ENCODE measurements at places on chromosomes 12 and 14.

GRCh38 chr12:55743406-55744339, 751 bp downstream of the GDF11 start:
- no peak for DNase-seq

GRCh38 chr12:105696-106095, 39.1 kb downstream of the IQSEC3 start:
- no peak for DNase-seq

DNA sequence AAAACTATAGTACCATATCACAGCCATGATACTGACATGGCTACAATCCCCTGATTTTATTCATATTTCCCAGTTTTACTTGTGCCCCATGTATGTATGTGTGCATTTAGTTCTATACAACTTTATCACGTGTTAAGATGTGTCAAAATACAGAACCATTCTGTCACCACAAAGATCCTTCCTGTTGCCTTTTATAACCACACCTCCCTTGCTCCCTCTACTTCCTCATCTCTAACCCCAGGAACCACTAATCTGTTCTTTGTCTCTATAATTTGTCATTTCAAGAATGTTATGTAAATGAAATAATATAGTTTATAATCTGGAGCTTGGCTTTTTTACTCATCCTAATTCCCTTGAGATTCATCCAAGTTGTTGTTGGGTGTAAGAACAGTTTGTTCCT, 358.4 kb downstream of the DPF3 start:
- no peak for DNase-seq

- no peak for DNase-seq
Observed at GRCh38 chr14:60643463-60644314, 5.6 kb downstream of the SIX1 start.

DNA sequence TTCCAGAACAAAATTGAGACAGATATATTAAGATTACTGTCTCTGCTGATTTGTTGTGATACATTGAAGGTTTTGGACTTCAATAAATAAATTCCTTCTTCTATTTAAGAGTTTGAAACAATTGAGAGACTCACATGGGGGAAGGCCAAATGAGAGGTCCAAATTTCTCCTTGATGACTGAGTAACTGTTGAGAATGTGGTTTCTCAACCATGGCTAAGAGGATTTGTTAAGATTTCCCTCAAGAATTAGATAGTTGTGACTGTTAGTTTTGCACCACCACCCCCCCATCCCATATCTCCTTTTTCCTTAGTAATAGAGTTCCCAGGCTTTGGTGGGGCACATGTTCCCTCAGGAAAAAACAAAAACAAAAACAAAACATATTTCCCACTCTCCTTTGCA, 47.7 kb upstream of the IGF1 start:
- DNase-seq: no peak

- DNase-seq: no peak
Observed at GRCh38 chr14:64680714-64681065, 23.5 kb upstream of the PLEKHG3 start.

DNA sequence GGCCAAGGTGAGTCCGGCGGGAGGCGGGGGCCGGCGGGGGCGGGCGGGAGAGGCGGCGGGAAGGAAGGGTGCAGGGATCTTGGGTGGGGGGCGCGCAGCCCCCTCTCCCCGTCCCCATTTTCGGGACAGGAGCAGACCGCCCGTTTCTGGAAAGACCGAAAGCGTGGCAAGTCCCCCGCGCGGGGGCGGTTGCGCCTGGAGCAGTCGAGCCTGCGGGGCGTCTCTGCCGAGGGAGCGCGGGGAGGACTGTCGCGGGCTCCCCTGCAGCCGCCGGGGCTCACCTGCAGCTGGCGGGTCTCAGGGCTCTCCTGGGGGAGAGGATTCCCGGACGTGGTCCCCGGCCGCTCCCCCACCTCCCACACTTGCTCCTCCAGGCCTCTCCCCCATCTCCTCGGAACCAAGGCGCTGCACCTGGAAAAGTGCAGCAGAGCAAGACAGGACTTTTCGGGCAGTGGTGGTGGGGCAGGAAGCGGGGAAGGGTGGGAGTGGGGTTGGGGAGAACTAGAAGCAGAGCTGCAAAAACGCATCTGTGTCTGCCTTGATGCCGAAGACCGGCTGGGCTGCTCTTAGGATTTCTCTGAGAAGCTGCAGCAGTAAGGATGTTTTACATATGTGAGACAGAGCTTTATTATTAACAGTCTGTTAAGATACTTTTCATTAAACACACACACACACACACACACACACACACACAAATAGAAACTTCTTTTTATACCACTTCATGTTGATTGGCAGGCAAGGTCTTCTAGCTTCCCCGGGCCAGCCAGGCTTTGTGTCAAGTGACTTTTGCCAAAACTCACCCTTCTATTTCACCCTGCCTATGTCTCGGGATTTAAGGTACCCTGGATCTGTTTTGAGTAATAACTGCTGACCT, 677 bp downstream of the C12orf75 start:
- no peak for DNase-seq

- no peak for DNase-seq
Observed at GRCh38 chr12:53065470-53065869, 13.7 kb downstream of the SPRYD3 start.

DNA sequence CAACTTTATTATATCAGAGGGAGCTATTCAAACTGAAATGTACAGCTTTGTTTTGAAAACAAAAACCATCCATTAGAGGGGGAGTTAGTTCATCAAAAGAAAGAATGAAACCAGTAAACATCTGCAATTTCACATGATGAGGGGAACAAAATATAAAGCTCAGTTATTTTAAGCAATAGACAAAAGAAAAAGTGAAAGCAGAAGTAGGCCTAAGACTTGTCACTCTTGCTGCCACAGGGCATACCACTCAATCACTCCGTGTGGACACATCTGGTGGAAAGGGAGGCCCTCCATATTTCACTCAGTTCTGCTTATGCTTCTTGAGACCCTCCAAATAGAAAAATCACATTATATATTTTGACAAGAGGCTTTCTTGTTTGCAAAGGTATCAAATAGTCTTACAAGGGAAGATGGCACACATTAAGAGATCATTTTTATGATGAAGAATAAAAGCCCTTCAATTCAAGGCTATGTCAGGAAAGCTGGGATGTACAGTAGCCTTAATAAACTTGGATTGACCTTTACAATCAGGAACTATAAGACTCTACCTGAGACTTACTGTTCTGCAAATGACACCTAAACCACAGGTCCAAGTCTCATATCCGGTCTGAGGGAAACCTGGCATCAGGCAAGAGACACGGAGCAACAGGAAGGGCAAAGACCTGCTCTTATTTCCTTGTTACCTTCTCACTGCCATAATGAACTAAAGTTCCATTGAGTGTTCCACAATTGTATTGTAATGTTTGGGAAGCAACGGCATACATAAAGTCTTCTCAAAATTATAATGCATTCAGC, 222.5 kb upstream of the GRIP1 start:
- no peak for DNase-seq

GRCh38 chr12:84270470-84271140, 642.0 kb downstream of the SLC6A15 start:
- DNase-seq: no peak

GRCh38 chr12:52370926-52371608, 3.8 kb upstream of the KRT85 start:
- DNase-seq: no peak

DNA sequence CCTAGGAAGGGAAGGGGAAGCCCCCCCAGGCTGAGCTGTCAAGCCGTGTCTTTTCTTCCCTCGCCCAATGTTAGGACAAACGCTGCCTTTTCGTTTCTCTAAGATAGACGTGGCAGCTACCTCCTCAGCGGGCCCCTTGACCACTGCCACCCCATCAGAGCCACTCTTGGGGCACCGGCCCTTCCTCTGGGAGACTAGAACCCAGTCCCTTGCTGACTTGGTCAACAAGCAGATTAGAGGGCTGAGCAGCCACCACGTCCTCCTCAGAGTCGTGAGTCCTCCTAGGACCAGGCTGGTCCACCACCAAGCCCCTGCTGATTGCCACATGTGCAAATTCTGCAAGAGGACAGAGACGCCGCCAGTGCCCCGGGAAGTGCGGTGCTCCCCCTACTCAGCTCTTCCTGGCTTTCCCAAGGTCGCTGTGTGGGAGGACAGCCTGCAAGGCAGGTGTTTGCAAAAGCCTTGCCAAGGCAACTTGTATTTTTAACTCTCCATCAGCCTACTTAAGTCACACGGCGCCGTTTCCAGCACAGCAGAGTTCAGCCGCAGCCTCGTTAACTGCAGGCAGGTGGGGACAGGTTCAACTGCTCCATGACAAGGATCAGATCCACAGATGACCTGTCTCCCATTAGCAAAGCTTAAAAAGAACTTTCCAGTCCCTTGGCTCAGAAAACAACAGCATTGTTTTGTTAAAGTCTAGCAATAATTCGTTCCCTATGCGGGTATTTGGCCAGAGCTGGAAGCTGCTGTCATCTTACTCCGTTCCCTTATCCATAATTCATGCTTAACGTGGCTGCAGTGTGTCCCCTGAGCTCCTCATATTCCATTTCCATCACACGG, 65.6 kb downstream of the TESC start:
- DNase-seq: no peak

- DNase-seq: no peak
Observed at GRCh38 chr12:98274430-98275130, 240.8 kb upstream of the TMPO start.

- DNase-seq: no peak
Observed at GRCh38 chr12:13208533-13209435, 12.3 kb downstream of the EMP1 start.

DNA sequence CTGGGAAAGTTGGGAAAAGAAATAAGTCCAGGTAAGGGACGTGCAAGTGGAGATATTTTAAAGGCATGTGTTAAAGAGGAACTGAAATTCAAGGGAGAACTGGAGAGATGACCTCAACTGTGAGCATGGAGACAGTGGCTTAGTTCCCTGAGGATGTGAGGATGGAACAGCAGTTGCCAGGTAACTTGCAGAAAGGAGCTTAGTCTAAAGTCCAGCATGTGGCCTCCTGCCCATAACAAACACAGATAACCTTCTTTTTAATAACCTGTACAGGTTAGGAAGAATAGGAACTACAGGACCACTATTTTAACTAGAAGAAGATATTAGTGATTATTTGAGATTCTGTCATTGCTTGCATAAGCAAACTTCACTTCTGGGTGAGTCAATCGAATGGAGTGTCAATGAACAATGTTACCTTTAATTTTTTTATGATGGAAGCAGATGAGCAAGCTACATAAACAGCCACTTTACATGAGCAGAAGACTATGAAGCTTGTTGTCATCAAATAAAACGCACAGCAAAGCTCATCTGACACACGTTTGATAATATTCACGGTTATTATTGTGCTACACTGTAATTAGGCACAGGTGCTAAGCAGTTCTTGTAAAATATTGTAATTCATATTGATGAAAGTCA, 291.7 kb upstream of the DDHD1 start:
- DNase-seq: no peak

GRCh38 chr14:104248203-104249055, 110.0 kb downstream of the KIF26A start:
- DNase-seq: no peak

GRCh38 chr12:13784504-13784903, 196.9 kb downstream of the GRIN2B start:
- DNase-seq: no peak

DNA sequence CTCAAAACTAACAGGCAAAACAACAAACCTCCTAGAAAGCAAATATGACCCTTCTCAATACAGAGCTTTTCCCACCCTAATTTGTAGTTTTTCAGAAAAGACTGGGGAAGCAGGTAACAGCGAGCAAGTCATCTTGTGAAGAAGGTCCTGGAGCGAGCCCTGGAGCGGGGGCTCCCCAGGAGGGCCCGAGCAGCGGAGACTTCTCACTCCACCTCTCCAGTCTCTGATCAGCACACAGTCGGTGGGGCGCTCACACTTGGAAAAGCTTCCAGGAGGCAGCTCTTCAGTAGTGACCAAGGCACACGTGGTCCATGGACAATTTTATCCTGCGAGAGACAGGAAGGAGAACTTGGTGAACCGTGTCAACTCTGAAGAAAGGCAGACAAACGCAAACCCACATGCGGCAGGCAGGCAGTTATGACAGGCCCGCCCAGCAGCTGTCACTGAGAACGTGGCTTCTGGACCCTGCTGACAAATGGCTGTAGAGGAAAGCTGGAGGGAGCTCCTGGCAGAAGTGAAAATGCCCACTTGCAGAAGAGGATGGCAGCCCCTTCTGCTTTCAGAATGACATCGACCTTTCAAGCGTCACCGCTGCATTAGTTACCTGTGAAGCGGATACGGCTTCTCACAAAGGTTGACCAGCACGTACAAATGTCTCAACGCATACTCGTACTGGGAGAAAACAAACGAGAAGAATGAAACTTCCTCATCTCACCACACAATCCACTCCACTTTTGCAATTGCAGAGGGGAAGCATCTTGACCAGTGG, 44.2 kb downstream of the LGMN start:
- no peak for DNase-seq

DNA sequence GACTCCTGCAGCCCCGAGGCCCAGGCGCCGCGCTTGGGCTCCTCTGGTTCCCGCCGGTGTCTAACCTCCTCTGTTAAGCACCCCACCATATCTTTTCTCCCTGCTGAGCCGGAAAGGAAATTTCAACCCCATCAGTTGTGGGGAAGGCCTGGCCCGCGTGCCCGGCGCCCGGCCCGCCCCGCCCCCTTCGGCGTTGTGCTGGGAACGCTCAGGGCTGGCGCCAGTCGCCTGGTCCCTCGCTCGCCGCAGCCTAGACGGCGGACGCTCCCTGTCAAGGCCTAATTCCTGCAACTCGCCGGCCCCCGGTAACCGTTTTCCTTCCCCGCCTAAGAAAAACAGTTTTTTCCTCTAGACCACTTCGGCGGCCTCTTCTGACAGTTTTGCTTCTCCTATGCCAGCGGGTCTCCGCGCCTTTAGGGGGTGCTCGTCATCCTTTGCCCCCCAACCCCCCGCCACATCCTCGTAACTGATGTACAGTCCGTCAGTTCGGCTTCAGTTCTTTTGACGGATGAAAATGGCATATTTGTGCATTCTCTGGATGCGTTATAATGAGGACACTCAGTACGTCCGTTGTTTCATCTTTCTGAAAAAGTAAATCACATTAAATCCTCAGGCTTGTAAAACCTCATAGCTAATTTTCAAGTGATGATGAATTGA, 506 bp upstream of the NAP1L1 start:
- no peak for DNase-seq

DNA sequence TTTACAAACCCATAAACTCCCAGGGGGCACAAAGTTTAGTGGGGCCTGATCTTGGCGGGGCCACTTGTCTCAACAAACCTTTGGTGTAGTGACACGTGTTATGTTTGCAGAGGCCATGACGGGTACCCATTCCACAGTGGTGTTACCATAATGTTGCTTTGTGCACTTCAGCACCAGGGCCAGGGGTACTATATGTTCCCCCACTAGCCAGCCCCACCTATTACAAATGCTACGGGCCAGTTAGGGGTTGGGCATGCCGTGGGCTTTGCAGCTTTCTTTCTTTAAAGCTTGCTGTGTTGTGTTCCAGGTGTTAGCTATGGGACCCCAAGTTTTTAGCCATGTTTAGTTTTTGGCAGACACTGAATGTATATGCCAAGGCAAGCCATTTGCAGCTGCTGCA, 30.8 kb upstream of the G2E3 start:
- no peak for DNase-seq

All from cortex of kidney (tissue), 1 donor.